ENCODE measurements at places on chromosomes 5 and 9.

DNA sequence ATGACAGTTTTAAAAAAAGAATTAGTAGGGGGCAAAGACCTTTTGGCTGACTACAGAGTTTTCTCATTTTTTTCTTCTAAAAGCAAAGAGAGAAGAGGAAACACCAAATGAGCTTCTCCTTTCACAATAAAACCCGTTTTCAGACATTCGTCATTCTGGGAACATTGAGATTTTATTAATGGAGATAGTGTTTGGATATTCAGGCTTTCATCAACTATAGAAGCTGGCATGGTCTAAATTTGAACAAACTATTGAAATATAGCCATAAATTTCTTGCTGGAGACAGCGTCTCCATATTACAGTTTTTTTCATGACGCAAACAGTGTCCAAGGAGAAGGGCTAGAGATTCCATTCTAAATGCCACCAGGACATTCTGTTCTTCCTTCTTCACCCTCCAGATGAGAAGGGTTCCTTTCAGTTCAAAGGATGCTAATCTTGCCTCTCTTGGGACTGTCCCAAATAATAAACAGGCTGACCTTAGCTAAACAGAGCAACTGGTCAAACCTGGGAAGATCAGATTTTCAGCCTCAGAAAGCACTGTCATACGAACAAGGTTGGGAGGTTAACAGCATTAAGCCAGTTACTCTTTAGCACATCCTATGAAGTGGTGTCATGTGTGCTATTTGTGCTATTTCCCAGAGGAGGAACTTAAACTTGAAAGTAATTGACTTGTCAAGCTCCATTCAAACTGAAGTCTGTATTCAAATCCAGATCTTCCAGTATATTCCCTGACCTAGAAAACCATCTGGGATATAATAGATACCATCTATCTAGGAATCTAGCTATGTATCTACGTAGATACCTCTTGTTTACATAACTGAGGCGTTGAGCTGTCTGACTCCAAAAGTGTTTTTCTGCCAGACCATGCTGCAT lies 125.6 kb downstream of the LPAR1 start:
- DNase-seq: no peak

GRCh38 chr9:101047848-101048397 lies 19.4 kb downstream of the PLPPR1 start:
- no peak for DNase-seq

DNA sequence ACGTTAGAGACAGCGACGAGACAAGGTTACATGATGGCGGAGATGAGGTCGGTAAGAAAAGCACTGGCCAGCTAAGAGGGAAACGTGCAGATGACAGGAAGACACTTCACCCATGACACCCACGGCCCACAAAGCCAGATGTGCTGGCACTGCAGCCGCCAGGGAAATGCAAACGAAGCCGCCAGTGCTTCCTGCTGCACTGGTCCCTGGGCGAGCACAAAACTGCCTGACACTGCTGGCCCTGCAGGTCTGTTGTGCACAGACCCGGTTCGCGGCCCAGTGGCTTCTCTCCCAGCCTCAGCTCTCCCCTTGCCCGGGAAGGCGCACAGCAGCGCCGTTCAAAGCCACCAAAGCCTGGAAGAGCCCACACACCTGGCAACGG lies 20.3 kb downstream of the QSOX2 start:
- no peak for DNase-seq

DNA sequence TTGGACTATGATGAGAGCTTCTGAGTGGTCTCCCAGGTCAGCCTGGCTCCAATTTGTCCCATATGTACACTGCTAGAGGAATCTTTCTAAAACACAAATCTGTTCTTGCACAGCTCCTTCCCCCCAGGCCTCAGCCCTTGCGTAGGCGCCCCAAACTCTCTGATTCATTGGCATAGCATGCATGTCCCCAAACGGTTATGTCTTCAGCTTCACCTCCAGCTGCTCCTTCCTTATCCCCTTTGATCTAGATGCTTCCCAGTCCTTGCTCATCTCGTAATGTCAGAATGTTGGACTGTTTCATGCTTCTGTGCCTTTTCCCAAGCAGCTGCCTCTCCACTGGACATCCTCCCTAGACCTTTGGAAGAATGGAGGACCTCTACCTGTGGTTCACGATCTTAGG lies 60.1 kb upstream of the BASP1 start:
- DNase-seq: no peak

- peak; percentile 30 for DNase-seq
Observed at GRCh38 chr9:137672907-137673791, 54.3 kb downstream of the EHMT1 start.

DNA sequence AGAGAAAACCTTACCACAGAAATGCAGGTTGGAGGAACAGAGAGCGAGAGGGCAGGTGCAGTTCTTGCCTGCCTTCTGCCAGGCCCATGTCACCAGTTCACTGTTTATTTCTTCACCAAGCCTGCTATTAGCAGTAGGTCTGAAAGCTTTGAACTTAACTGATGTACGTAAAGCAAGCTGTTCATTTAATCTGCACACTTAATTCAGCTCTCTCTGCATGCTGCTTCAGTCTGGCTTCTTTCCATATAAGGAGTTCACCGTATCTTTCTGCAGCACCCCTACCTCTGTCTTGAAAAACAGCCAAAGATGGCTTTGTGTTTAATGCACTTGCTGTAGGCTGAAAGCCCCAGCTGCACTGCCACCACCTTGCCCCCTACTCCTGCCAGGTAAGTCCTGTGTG lies 205.1 kb downstream of the RAB3C start:
- DNase-seq: no peak

DNA sequence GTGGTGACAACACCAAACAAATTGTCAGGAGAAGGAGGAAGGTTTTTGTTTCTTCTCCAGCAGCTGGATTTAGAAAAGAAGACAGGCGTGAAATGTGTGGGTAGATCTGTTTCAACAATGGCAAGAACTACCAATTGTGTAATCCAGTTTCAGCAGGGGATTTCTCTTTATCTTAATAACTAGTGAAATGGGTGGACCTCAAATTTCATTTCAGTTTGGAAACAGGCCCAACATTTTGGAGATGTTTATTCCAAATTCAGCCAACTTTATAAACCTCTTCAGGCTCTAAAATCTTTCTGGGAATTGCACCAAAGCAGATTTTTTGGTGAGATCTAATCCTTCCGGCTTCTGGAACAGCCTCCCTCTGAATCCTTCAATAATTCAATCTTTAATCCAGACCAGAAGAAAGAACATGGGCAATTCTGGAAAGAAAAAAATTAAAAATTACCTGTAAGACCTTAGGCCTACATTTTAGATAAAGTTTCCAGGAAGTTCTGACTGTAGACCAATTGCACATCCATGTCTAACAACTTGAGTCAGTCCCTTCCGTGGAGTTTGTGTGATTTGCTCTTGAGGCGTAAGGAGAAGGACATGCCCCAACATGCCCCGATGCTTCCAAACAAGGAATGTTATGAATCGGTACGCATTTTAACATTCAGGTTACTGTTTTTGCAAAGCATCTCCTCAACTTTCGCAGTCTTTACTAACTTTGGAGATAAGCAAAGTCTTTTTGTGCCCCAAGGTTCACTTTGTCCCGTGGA lies 423.6 kb downstream of the IRX1 start:
- no peak for DNase-seq

- DNase-seq: no peak
Observed at GRCh38 chr5:104412649-104413240, 850.2 kb upstream of the NUDT12 start.

DNA sequence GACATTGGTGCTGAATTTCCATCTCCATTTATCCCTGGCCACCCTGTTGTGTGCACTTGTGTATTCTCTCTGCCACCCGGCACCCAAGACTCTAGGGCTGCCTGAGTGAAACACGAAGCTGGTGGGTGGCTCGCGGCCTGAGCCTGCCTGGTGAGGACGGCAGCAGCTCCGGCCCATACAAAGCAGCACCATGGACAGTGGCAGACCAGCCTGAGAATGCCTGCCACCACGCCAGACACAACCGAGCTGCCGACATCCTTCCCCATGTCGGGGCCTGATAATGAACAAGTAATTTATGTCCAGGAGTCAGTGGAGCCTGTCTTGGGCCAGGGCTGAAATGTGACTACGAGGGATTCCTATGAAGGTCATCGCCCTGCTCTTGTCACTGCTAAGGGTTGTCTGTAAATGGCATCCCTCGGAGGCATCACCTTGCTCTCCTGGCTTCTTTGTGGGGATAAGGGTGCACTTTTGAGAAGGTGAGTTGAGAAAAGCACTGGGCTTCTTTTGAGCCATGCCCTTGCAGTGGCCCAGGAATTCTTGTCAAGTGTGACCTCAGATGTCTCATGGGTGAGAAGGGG lies 175.7 kb downstream of the MELK start:
- peak; percentile 35 for DNase-seq

DNA sequence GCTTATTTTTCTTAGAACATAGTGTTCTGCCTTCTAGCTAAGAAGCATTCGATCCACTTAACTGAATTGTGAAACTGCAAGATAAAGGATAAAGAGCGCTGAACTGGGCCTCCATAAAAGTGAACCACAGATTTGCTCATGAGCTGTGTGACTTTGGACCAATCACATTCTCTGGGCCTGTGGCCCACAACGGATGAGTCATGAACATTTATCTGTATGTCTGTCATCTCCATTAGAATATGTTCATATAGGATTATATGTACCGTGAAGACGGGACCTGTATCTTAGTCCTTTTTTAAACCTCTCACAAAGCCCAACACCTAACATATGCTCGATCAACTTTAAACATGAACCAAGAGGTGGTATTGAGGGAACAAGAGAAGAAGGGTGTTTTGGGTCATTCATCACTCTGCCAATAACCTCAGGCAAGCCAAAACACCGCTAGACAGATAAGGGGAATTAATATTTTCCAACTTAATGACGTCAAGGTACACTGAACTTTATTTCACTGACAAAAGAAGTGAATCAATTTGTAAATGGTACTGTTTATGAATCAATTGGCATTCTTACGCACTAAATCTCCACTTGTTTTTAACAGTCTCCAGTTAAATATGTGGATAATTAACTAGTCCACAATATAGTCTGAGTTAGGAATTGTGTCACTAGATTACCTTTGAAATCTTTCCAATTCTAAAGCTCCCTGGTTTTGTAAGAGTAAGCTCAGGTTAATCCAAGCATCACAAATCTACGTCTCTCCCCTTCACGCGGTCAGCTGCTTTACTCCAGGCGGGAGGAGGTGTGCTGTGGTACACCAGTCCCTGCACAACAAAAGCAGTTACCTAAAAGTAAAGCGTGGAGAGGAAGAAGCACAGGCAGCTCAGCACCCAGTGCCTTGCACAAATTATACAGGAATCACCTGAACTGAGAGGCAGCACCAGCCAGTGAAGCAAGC lies 1.6 kb downstream of the TMEM245 start:
- DNase-seq: peak; percentile 36

DNA sequence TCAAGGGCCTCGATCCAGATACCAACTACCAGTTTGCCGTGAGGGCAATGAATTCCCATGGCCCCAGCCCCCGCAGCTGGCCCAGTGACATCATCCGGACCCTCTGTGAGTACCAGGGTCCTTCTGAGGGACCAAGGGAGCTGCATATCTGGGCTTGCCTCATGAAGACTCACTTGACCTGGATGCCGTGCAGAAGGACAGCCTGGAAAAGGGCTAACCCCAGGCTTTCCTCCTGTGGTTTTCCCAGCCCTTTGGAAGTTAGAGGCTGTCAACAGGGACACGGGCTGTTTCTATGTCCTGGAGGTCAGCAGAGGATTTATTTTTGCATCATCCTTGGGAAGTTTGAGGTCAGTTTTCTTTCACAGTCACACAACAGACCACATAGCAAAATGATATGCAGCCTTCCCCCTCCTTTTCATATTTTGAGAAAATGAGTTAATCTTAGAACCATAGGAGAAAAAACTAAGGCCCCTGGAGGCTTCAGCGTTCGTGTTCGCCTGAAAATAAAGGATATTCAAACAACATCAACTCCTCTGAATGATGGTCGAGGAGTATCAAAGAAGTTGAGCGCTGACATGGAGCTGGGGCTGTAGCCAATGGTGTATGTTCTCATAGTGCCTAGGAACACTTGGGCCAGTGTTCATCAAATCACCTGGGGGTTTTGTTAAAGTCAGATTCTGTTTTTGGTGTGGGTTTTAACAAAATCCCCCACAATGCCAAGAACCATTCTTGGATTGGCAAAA lies 112.2 kb downstream of the EGFLAM start:
- DNase-seq: no peak

DNA sequence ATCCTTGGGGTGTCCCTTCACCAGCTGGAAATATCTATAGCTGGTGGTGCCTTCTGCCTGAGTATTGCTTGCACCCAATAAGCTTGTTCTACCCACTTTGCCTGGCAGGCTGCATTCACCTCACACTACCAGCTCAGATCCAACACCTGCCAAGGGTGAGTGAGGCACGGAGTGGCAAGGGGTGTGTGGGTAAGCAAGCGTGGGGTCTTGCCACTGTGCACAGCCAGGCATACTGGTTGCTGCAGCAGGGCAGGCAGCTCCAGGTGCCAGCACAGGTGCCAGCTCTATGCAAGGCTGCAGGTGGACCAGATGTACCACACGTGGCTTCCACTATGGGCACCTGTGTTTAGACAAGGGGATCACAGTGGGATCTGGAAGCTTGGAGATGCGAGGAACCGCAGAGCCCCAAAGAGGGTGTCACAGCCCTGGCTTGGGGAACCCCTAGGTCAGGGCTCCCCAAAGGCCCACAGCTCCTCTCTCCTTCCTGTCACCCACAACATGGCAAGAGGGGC lies 167.7 kb upstream of the MRPS30 start:
- DNase-seq: no peak

GRCh38 chr5:132830436-132831094 lies at the start of gene SHROOM1:
TSS of gene SHROOM1 (minus strand) at chr5:132830647. CDS start at chr5:132826140, 4,507 bp downstream.
- peak; percentile 51 for DNase-seq

DNA sequence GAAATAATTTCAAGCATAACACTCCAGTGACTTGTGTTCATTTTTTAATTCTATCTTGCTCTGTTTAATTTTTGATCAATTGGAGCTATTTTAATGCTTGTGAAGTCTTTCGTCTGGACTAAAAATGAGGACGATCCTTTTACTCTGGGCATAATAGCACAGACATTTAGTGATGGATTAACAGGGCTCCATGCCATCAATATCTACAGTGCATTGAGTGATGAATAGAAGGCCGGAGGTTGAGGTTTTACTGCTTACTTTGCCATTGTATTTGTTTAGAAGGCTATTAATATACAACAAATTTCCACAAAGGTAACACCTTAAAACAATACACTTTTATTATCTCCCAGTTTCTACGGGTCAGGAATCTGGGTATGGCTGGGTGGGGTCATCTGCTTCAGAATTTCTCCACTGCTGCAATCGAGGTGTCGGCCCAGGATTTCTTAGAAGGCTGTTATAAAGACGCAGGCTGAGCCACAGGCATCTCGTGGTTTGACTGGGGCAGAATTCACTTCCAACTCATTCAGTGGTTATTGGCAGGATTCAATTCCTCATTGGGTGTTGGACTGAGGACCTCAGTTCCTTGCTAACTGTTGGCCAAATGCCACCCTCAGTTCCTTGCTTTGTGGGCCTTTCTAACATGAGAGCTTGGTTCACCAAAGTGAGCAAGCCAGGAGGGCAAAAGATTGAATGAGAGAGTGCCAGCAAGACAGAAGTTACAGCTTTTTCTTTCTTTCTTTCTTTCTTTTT lies 265.4 kb upstream of the VLDLR start:
- no peak for DNase-seq

DNA sequence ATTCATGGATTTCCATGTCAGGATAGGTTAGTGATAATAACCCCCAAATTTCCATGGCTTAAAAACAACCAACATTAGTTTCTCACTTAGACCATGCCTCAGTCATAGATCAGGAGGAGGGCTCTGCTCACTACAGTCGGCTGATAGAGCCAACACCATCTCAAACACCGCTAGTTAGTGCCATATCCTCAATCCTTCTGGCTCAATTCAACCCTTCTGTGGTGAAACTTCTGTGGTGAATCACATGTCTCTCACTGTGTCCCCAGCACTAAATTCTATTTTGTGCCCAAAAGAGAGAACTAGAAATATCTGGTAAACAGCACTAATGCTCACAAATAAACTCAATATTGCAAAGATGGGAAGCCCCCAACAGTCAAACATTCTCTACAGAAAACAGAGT lies 21.1 kb downstream of the ECPAS start:
- DNase-seq: no peak

All from stimulated activated naive CD8-positive, alpha-beta T cell treated with anti-CD3 and anti-CD28 coated beads, Interleukin-15, Interleukin-2, amounts not matched to agents 100 U/mL and 50 U/mL, for 24 hours (primary cell).